Stimulated activated CD8-positive, alpha-beta memory T cell treated with anti-CD3 and anti-CD28 coated beads, Interleukin-15, amount 100 ng/mL, for 24 hours (primary cell): ENCODE measurements at places on chromosomes 1 and 21.

DNA sequence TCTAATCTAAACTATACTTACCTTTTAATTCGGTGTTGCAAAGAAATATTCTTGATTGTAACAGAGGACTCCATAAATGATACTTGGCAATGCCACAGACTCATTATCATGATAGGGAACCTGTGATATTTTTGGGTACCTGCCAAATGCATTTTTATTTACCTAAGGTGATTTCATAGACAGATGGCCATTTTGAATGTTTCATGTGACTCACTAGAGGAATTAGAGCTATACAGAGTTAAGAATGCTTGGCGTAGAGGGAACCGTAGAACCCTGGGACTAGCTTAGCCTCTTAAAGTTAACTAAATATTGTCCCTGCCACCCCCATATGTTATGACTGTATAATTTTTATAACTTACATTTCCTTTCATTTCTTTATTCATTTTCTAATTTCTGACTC, 136.1 kb downstream of the DISP1 start:
- DNase-seq, result no peak

- no peak for DNase-seq
Observed at GRCh38 chr1:204112876-204113730, 38.7 kb downstream of the ETNK2 start.

DNA sequence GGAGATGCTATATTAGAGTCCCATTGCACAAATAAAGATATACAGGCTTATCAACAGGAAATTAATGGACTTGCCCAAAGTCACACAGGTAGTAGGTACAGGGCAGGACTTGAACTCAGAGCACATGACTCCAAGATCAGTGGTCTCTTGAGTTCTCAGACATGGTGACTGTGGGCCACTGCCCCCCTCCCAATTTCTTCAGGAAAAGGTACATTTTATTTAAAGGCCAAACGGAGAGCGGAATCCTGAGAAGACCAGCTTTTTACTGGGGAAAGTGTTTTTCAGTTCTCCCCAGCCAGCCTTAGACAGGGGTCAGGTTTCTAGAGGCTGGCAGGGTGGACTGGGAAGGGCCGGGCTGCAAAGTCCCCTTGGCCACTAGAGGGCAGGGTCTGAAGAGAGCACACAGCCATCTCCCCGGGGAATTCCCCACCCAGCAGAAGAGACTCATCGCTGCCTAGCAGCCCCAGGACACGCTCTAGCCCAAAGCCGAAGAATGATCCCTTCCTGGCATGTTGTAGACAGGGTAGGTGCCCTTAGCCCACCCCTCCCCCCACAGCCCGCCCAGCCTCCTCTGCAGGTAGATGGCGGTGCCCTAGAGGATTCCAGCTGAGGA, 29.7 kb downstream of the ACP6 start:
- peak; percentile 40 for DNase-seq

DNA sequence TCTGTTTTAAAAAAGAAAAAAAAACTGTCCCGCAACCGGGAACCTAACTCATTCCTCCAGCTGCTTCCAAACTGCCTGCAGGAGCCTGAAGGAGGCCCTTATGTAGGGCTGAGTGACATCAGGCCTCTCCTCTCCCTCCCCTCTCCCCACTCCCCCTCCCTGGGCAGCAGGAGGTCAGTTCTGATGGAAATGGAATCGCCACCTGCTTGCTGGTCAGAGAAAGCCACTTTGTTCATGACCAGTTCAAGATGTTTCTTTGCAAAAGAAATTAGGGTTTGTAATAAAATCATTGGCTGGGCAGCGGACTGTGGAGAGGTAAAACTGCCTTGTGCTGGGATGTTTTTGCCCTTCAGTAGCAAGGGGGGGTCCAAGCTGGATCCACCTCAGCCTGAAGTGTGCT, at the start of gene MAP1LC3C:
Gene MAP1LC3C (minus strand): TSS at position 73 of the 400 bp plus-strand sequence. CDS start 90 bp downstream, outside the sequence.
- no peak for DNase-seq

- DNase-seq, result no peak
Observed at GRCh38 chr1:6585081-6585722, 5.4 kb downstream of the ZBTB48 start.

DNA sequence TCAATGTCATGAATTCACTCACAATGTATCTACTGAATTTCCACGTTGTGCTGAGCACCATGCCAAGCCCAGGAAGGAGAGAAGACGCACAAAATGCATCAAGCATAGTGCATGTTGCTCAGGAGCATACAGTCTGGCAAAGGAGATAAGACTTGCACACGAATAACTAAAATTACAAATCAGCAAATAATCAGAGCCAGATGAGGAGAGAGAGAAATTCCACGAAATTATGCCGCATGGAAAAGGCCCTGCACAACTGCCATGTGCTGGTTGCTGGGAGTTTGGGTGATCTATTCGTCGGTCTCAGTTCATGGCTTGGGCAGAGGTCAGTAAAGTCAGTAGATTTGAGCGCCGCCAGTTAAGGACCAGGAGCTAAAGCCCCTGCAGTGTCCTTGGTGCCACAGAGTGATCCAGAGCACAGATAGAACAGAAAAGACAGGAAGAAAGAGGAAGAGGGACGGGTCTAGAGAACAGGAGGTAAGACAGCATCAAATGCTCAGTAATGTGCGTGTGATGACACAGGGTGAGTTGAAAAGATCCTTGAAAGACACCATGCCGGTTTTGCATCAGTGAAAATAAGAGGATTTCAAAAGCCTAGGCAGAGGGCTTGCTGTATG, 55.1 kb upstream of the ZNF281 start:
- no peak for DNase-seq

GRCh38 chr1:118989006-118989815, 1.1 kb upstream of the TBX15 start:
- DNase-seq, result no peak

GRCh38 chr1:97017895-97018294, 296.3 kb downstream of the PTBP2 start:
- no peak for DNase-seq

GRCh38 chr21:28196981-28197380, 795.7 kb downstream of the LTN1 start:
- no peak for DNase-seq

DNA sequence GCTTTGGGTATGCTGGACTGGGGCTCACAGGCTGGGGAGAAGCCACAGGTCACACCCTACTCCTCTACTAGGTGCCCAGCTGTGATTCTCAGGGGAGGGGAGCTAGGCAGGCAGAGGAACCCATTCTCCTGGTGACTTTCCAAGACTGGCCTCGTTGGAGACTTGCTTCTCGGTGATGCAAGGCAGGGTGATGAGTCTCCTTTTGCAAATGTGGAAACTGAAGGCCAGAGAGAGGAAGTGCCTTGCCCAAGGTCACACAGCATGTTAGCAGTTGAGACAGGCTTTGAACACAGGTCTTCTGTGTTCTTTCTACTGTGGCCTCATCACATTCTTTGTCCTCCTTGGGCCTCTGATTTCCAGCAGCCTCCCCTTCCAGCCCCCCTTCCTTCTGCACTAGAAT, 20.5 kb upstream of the C1QA start:
- no peak for DNase-seq

DNA sequence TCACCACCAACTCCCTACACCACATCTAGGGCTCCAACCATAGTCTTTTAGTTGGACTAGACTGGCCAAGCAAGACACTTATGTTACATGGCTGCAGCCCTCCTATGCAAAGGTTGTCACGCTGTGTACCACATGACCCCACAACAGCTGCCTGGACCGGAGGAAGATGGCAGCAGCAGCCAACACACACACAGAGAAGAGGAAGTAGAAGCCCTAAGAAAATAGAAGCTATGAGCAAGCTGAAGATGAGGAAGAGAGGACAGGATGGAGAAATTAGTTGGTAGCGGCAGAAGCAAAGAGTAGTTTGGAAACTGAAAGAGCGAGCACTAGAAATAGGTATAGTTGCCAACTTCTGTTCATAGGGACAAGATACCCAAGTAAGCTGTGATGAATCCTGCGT, 60.8 kb upstream of the RALGPS2 start:
- DNase-seq, result no peak

DNA sequence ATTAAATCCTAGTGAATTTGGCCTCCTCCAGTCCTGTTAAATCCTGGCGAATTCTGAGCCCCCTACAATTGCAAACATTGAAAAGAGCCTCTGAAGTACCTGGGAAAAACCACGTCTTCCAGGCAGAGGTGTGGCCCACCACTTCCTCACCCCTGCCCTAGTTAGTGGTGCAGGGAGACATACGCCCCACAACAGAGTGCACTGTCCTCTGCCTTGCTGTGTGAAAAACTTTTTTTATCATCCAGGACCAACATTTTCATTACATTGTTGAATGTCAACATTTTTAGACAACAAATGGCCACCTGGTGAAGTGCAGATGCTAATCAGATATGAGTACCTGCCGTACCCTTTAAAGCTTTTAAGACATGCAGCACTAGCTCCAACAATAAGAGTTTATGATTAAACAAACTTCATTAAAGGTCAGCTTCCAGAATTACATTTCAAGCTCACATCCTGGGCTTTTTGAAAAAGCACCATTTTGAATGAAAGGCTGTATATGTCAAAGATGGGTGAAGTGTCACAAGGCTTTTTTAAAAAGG, 13.6 kb upstream of the TMPRSS2 start:
- DNase-seq, result no peak
